Activated T-helper 2 cell treated with anti-CD3 and anti-CD28 coated beads, Interferon-gamma antibody, Interleukin-2, Interleukin-4, amounts not matched to agents 10 μg/mL and 5 μg/mL and 100 μg/mL, durations not matched to agents 14 hours and 24 hours and 36 hours (primary cell): ENCODE measurements at places on chromosomes 3 and 15.

GRCh38 chr15:74444106-74445062, 10.6 kb upstream of the SEMA7A start:
- no peaks in the 10 kb centered on the region for H3K27me3 ChIP-seq
- peaks cover 29% of the 10 kb centered on the region for H3K36me3 ChIP-seq
- H3K27ac ChIP-seq, result no peak overlapping the region
- peaks cover 4% of the 10 kb centered on the region for H3K4me1 ChIP-seq
- DNase-seq, result no peak

- H3K27ac ChIP-seq, result no peak overlapping the region
- DNase-seq, result no peak
- H3K4me1 ChIP-seq, result peaks cover 14% of the 10 kb centered on the region
- H3K27me3 ChIP-seq, result no peaks in the 10 kb centered on the region
- peaks cover 22% of the 10 kb centered on the region for H3K36me3 ChIP-seq
- no peak overlapping the region for H3K4me3 ChIP-seq
Measured at GRCh38 chr3:59796456-59796855, 746.6 kb upstream of the CFAP20DC start.

DNA sequence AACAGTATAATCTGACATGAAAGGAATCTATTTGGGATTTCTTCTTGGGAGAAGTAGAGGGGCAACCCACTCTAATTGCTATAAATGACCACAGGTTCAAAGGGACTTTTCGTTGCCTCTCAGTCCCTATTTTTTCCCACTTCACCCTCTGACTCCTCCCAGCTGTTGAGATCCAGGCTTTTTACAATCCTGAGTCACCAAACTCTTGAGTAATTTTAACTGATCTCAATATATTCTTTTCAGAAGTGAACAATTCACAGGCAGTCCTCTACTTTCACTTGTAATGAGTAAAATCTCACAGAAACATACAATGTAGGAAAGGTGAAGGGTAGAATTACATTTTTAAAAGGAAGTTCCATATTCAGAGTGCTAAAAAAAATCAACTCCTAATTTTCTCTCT, 44.6 kb downstream of the EIF4E3 start:
- H3K4me3 ChIP-seq, result no peak overlapping the region
- peaks cover 27% of the 10 kb centered on the region for H3K36me3 ChIP-seq
- no peaks in the 10 kb centered on the region for H3K27me3 ChIP-seq
- no peak for DNase-seq
- H3K4me1 ChIP-seq, result peaks cover 11% of the 10 kb centered on the region

- DNase-seq, result no peak
- no peak overlapping the region for H3K27ac ChIP-seq
- no peak overlapping the region for H3K4me3 ChIP-seq
- H3K4me1 ChIP-seq, result peaks cover 2% of the 10 kb centered on the region
- peaks cover 31% of the 10 kb centered on the region for H3K27me3 ChIP-seq
Measured at GRCh38 chr3:173402656-173403055, 5.1 kb downstream of the NLGN1 start.

GRCh38 chr15:31974154-31974794, 56.0 kb upstream of the CHRNA7 start:
- H3K4me1 ChIP-seq, result peaks cover 2% of the 10 kb centered on the region
- H3K36me3 ChIP-seq, result no peaks in the 10 kb centered on the region
- H3K4me3 ChIP-seq, result no peak overlapping the region
- H3K27me3 ChIP-seq, result peaks cover 1% of the 10 kb centered on the region

DNA sequence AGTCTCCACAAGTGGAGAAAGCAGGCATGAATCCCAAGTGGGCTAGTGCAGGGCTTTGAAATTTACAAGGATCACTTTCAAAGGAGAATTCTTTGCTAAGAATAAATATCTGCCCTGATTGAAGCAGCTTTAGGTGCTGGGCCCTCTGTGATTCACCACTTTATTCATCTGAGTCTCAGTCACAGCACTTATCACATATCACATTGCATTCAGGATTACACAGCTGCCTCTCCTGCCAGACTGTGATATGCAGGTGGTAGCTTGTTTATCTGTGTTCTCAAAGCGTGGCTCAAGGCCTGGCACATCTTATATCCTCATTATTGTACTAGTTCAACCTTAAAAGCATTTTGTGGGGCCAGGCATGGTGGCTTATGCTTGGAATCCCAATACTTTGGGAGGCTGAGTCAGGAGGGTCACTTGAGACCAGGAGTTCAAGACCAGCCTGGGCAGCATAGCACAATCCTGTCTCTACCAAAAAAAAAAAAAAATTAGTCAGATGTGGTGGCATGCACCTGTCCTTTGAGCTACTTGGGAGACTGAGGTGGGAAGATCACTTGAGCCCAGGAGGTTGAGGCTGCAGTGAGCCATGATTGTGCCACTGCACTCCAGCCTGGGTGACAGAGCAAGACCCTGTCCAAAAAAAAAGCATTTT, 156.9 kb upstream of the EIF1B start:
- H3K4me1 ChIP-seq, result no peaks in the 10 kb centered on the region
- no peaks in the 10 kb centered on the region for H3K36me3 ChIP-seq
- H3K27me3 ChIP-seq, result no peaks in the 10 kb centered on the region
- no peak for DNase-seq
- no peak overlapping the region for H3K4me3 ChIP-seq
- H3K27ac ChIP-seq, result no peak overlapping the region

DNA sequence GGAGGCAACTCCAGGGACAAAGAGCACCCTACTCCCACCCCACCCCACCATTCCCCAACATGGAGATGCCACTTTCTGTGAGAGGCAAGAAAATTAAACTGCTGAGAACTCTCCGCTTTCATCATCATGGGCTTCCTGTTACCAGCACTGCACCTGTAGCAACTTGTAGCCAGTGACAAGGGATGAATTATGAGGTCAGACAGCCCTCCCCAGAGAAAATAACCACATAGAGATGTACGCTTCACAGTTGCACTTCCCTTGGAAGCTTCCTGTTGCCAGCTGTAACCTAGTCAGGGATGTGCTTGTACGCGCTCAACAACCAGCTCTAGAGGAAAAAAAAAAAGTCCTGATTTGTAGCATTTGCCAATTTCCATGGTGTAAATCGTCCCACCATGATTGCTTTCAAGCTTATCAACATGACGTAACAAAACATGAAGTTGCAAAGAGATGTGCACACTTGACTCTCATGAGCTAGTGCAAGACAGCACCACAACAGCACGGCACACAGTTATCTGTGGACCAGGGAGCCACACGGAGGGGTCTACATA, 145.4 kb downstream of the RAB11A start:
- peaks cover 10% of the 10 kb centered on the region for H3K27me3 ChIP-seq
- H3K4me1 ChIP-seq, result no peaks in the 10 kb centered on the region
- no peaks in the 10 kb centered on the region for H3K36me3 ChIP-seq
- no peak overlapping the region for H3K27ac ChIP-seq

GRCh38 chr3:83011481-83011880, 1250.0 kb upstream of the GBE1 start:
- no peak overlapping the region for H3K4me3 ChIP-seq
- no peaks in the 10 kb centered on the region for H3K27me3 ChIP-seq
- DNase-seq, result no peak
- no peak overlapping the region for H3K27ac ChIP-seq
- H3K36me3 ChIP-seq, result no peaks in the 10 kb centered on the region

GRCh38 chr3:23921052-23921511, 4.2 kb downstream of the RPL15 start:
- no peak overlapping the region for H3K27ac ChIP-seq
- H3K4me1 ChIP-seq, result peaks cover 27% of the 10 kb centered on the region
- DNase-seq, result no peak
- no peak overlapping the region for H3K4me3 ChIP-seq

- no peak overlapping the region for H3K27ac ChIP-seq
- peaks cover 19% of the 10 kb centered on the region for H3K27me3 ChIP-seq
- no peak overlapping the region for H3K4me3 ChIP-seq
- no peaks in the 10 kb centered on the region for H3K36me3 ChIP-seq
- DNase-seq, result no peak
Measured at GRCh38 chr15:62883938-62884479, 158.5 kb upstream of the TPM1 start.

- H3K27me3 ChIP-seq, result no peaks in the 10 kb centered on the region
- no peak for DNase-seq
- H3K4me1 ChIP-seq, result peaks cover 34% of the 10 kb centered on the region
- peaks cover 3% of the 10 kb centered on the region for H3K36me3 ChIP-seq
Measured at GRCh38 chr15:85780225-85780985, 14.3 kb downstream of the KLHL25 start.

- H3K27ac ChIP-seq, result no peak overlapping the region
- peaks cover 8% of the 10 kb centered on the region for H3K4me1 ChIP-seq
- no peaks in the 10 kb centered on the region for H3K36me3 ChIP-seq
- DNase-seq, result no peak
- H3K4me3 ChIP-seq, result no peak overlapping the region
- H3K27me3 ChIP-seq, result no peaks in the 10 kb centered on the region
Measured at GRCh38 chr3:68089572-68090011, 435.2 kb upstream of the SUCLG2 start.

DNA sequence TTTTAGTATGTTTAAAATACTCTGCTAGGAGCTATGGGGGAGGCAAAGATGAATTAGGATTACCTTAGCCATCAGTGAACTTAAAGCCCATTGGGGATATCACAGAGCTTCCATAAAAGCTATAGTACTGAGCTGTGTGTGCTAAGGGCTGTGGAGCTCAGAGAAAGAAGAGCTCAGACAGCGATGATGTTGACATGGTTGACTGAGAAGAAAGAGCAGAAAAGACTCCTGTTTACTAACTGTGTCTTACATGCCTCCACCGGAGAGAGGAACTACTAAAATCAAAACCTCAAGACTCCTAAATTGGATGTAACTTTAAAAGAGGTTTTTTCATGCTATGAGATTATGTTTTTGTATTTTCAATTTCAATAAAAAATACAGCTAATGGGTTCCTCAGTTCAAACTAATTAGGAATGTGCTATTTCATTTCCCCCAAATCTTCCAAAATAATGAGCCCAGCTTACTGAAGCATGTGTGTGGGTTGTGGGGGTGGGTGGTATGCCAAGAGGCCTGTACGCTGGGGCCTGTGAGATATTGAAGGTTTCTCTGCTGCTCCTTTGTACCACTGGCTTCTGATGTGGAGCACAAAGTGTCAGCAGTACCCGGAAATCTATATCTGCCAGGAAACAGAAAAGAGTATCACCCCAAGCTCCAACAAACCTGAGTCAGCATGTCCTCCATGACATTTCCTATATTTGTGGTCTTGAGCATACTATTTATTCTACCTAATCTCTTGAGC, 22.7 kb downstream of the DGKG start:
- no peak overlapping the region for H3K4me3 ChIP-seq
- peaks cover 22% of the 10 kb centered on the region for H3K27me3 ChIP-seq
- DNase-seq, result no peak
- H3K36me3 ChIP-seq, result no peaks in the 10 kb centered on the region
- H3K27ac ChIP-seq, result no peak overlapping the region

DNA sequence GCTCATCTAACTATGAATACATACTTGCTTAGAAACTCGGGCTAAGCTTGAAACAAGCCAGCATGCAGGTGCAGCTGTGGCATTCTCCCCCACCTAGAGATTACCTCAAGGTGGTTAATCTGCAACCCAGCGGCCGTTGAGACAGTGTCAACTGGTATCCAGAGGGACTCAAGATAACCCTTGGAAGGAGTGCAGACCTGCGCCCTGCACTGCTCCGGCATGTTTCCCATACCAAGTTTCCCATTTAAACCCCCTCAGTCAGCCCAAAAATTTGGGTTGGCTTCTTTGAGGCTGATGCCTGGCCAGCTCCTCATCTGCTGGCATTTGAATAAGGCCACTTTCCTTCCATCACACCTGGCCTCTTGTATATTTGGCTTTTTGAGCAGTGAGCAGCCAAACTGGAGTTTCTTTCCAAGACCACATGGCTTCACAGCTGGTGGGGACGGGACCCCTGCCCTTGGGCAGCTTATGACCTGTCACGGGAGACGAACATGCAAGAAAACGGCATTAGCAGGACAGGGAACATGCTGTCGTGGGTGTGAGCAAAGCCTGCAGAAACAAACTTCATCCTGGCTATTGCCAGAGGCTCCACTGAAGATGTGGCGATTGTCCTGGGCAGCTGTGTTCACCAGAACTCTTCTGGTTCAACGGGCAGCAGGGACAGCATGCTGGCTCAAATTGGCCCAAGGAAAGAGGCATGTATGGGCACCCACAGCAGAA, 98.2 kb downstream of the PLXNA1 start:
- no peaks in the 10 kb centered on the region for H3K36me3 ChIP-seq
- no peak for DNase-seq
- no peak overlapping the region for H3K4me3 ChIP-seq
- no peaks in the 10 kb centered on the region for H3K4me1 ChIP-seq
- no peaks in the 10 kb centered on the region for H3K27me3 ChIP-seq

DNA sequence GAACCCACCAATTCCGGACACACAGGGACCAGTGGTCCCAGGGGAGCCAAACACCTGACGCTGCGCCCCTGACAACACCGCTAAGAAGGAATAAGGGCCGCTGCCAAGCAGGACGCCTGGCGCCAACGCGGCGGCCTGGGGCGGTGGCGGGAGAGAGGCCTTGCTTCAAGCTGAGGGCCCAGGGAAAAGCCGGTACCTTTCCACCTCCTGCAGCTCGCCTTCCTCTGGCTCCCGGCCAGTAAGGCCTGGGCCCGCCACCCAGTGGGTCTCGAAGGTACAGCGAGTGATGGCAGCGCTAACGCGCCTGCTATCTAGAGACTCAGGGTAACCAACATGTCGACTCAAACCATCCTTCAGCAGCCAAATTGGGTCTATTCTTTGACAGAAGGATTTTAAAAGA, 1074.1 kb downstream of the SI start:
- no peak overlapping the region for H3K4me3 ChIP-seq
- H3K36me3 ChIP-seq, result no peaks in the 10 kb centered on the region
- H3K27ac ChIP-seq, result no peak overlapping the region
- no peaks in the 10 kb centered on the region for H3K4me1 ChIP-seq
- no peak for DNase-seq

GRCh38 chr15:69880571-69881301, 217.0 kb downstream of the TLE3 start:
- peaks cover 5% of the 10 kb centered on the region for H3K27me3 ChIP-seq
- no peak for DNase-seq
- no peaks in the 10 kb centered on the region for H3K36me3 ChIP-seq
- peaks cover 2% of the 10 kb centered on the region for H3K4me1 ChIP-seq
- no peak overlapping the region for H3K27ac ChIP-seq

DNA sequence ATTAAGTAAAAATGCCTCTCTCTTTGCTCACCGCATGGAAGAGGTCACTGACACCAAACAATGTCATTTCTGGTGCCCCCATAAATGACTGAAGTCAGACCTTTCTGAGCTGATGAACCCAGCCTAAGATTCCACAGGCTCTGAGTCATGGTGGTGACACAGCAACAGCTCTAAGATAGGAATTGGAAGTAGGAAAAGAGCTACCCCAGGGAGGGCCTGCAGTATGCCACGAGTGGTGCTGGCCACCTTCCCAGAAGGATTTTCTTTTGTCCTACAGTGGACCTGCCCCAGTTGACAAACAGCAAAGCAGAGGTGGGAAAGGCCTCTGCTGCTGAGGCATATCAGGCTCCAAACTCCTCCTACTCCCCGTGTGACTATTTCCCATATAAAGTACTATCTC, 208.1 kb downstream of the MINAR1 start:
- H3K27ac ChIP-seq, result no peak overlapping the region
- H3K4me1 ChIP-seq, result peaks cover 14% of the 10 kb centered on the region

DNA sequence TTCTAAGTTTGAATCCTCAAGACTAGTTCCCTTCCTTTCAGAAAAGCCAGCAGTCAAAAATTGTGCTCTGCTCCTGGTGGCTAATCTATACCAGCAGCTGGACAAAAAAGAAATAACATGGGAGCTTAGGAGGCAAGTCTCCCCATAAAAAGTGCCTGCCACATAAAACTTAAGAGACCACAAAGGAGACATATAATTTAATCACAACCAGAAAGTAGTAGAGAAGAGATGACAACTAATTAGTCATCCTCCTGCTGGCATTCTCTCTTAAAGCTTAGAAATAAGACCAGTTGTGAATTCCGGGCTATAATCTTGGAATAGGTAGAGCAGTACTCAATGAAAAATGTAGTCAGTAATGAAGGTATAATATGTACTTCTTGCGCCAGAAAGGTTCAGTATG, 20.2 kb upstream of the IMPG2 start:
- H3K27me3 ChIP-seq, result no peaks in the 10 kb centered on the region
- H3K27ac ChIP-seq, result no peak overlapping the region
- no peaks in the 10 kb centered on the region for H3K4me1 ChIP-seq
- no peak for DNase-seq
- no peak overlapping the region for H3K4me3 ChIP-seq
- peaks cover 38% of the 10 kb centered on the region for H3K36me3 ChIP-seq
